DMS53 (cell line): ENCODE measurements at places on chromosomes 5 and 9.

- DNase-seq: no peak
These were observed 50.1 kb upstream of the FBXL17 start for GRCh38 chr5:108432024-108432423.

- no peak for DNase-seq
These were observed 13.0 kb downstream of the DNAJC18 start for GRCh38 chr5:139426203-139426885.

DNA sequence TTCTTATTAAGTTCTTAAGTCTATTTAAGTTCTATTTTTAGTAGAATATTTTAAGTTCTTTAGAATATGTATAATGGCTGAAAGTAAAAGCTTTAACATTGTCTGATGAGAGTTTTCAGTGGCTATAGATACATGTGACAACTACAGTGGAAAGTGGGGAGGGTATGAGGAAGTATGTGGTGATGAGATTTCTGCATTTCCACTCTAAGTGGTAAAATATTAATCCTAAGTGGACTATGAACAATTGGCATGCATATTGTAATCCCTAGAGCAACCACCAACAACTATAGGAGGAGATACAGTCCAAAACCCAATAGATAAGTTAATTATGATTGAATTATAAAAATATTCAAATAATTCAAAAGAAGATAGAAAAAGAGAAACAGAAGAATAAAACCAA, 183.6 kb downstream of the GADD45G start:
- DNase-seq: no peak

- peak; percentile 95 for DNase-seq
These were observed 199.4 kb upstream of the ST8SIA4 start for GRCh38 chr5:101102506-101102905.

DNA sequence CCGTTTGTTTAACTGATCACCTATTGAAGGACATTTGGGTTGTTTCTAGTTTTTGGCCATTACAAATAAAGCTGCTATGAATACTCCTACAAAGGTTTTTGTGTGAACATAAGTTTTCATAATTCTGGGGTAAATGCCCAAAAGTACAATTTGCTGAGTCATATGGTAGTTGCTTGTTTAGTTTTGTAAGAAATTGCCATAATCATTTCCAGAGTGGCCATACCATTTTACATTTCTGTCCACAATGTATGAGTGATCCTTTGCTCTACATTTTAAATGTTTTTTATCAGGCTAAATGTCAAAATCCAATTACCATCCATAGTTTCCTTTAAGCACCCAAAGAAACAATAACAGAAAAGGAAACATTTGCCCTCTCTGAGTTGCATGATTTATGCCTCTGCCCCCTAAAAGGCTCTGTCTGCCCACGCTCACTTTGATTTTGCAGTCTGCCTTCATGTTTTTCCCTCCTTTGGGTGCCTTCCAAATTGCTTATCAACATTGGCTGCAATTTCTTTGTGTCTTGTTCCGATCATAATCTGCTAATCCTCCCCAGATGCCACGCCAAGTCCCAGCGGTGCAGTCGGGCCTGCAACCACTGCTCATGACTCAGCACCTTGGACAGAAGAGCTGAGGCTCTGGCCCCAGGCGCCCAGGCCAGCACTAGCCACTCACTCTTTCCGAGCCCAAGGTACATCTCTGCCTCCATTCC, 339.2 kb downstream of the PIK3R1 start:
- no peak for DNase-seq

GRCh38 chr5:75668445-75668844, 48.8 kb downstream of the POC5 start:
- DNase-seq: peak; percentile 71

- DNase-seq: no peak
These were observed 75.3 kb downstream of the ARHGAP26 start for GRCh38 chr5:142845402-142845921.
